ENCODE measurements at places on chromosomes 11 and 22. TPM values are rescaled to one million over a fixed set of nuclear protein-coding genes. Genes with fewer than 3 reads are reported as not detected.

KCNJ11 gene
- total RNA-seq: not detected

FAM181B gene
- not detected for total RNA-seq

MRPL49 gene
- 34.2 TPM for total RNA-seq

CRYBB1 gene
- total RNA-seq: not detected

NXPE2 gene
- 0.06 TPM for total RNA-seq

CDK2AP2 gene
- total RNA-seq: 15.4 TPM

SRRD gene
- total RNA-seq: 11.5 TPM

All from aortic smooth muscle cell (primary cell).